Fibroblast of upper back skin (primary cell): ENCODE measurements at places on chromosomes 4 and X.

DNA sequence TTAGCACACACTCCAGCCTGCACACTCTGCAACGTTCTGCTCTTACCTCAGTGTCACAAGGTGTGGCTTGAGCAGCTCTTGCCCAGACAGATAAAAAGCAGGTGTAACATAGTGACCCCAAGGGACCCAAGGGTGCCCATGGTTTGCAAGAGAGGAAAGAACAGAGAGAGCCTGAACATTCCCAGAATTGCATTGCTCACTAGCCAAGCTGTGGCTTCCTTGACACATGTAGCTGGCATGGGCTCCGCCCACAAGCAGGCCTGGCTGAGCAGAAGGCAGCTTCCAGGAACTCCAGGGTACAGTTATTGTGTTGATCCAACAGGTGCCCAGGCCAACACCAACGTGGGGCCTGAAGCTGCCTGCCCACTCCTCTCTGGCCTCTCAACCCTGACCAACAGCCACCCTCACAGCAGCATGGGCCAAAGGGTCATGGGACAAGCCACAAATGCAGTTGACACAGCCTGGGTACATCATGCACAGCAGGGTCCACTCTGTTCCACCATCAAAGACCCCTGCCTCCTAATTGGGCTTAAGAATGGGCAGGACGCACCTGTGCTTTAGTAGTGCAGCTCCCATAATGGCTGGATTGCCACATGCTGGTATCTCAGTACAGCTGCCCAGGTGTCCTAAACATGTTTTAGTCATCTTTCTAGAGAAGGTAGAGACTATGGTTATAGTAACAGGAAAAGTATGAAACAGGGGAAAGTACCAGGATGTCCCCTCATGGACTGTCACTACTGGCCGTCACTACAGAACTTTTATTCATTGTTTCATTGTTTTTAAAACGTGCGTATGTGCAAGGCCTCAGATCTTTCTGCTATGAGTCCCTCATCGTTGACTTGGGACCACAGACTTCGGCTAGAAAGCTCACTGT, 73.7 kb upstream of the ACSL1 start:
- no peak for DNase-seq

DNA sequence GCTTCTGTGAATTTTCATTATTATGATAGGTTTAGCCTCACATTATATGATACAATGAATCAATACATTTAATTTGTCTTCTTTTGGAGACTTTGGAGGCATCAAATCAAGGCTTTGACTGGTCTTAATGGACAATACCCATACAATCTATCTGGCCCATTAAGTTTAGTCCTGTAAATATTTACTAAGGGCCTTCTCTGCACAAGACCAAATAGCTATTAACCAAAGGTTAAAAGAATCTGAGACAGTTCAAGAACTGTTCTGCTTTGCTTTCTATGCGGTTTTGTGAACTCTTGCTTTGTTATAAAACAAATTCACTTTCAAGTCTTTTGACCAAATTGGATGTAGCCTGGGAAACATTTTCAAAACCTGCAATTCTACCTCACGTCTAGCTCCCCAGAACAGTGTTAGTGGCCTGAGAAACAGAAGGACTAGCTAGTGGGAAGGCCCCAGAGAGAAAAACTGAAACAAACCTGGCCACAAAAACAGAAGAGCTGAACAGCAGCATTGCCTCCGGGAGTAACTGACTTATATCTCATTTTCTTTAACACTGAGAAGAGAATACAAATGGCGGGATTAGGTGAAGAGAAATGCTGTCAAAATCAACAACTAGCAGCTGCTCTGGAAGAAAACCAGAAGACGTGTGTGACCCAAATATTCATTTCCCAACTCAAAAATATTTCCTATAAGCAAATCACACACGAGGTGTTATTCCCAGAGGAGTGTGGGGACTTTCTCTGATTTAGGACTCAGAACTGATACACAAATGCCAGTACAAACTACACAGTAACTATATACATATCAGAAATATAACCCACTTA, 548 bp downstream of the TLR1 start:
- no peak for DNase-seq

DNA sequence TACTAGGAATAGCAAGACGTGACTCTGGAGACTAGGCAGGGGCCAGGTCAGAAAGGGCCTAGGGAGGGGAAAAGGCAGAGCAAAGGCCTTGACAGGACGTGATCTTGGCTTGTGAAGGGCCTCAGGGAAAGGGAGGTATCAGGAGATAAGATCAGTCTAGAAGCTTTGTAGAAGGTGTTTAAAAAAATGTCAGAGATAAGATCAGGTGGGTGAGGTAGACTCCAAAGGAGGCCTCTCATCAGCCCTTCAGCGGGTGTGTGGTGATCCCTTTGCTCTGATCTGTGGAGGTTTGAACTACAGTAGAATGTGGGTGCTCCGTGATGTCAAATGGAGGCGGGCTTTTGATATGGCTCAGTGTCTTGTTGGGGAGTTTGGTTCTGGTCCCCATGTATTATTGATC, 78.8 kb upstream of the PRPS1 start:
- DNase-seq = no peak

DNA sequence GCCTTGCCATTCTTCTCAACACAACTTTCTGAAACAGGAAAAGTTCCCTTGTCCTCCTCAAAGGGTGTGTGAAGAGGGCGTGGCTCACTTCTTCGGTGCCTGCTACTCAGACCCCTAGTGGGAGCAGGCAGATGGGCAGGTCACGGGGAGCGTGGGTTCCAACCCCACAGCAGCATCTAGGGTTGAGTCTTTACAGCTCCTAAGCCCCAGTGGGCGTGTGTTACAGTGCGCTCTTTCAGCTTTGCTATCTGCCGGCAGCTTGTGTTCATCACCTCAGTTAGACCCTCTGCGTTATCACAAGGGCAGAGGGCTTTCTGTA, 57.5 kb upstream of the KLF3 start:
- DNase-seq = no peak

GRCh38 chr4:38669208-38669607, 5.2 kb downstream of the KLF3 start:
- DNase-seq = no peak

- peak; percentile 14 for DNase-seq
Observed at GRCh38 chr4:183905593-183906488, 734 bp downstream of the STOX2 start.

DNA sequence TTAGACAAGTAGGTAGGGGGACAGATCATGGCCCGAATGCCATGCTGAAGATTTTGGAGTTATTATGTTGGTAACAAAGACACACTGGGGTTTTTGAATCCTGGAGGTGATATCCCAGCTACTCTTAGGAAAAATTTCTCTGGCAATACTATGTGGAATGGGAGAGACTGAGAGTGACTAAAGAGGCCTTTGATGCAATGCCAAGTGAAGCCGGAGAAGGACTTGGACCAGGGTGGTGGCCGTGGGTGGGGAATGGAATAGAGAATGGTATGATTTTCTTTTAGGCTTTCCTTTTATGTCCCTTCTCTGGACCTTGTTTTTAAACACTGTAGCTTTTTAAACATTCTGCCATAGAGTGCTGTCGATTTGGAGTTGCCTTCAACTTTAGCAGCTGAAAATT, 141.6 kb downstream of the DCLK2 start:
- peak; percentile 50 for DNase-seq
